Endodermal cell (in vitro differentiated cells): ENCODE measurements at places on chromosomes 1 and 21. TPM values are rescaled to one million over a fixed set of nuclear protein-coding genes. Genes with fewer than 3 reads are reported as not detected.

GRCh38 chr1:193431265-193431977, 245.0 kb upstream of the B3GALT2 start:
- H3K36me3 ChIP-seq: no peaks in the 10 kb centered on the region
- no peak overlapping the region for H3K4me3 ChIP-seq
- no peak for DNase-seq
- H3K27ac ChIP-seq: no peak overlapping the region
- no peaks in the 10 kb centered on the region for H3K4me1 ChIP-seq

GRCh38 chr1:41464885-41465284, 19.6 kb downstream of the EDN2 start:
- H3K36me3 ChIP-seq: no peaks in the 10 kb centered on the region
- no peak for DNase-seq
- no peak overlapping the region for H3K27ac ChIP-seq
- no peak overlapping the region for H3K4me3 ChIP-seq
- H3K27me3 ChIP-seq: no peaks in the 10 kb centered on the region
- peaks cover 3% of the 10 kb centered on the region for H3K4me1 ChIP-seq

- DNase-seq: no peak
- H3K4me1 ChIP-seq: no peaks in the 10 kb centered on the region
- H3K27ac ChIP-seq: no peak overlapping the region
- no peaks in the 10 kb centered on the region for H3K36me3 ChIP-seq
These were observed 9.5 kb upstream of the C1orf174 start for GRCh38 chr1:3909615-3910014.

The CFAP141 gene
- not detected in 3 replicates for total RNA-seq

The RAB3GAP2 gene
- 50.4 and 52.2 TPM in 2 replicates for total RNA-seq
